Omental fat pad (tissue), 4 donors: ENCODE measurements at places on chromosomes 7 and 10. TPM values are rescaled to one million over a fixed set of nuclear protein-coding genes. Genes with fewer than 3 reads are reported as not detected.

The GFRA1 gene
- 58.9 TPM for total RNA-seq

GRCh38 chr10:95693071-95693667, 558 bp downstream of the TCTN3 start:
- DNase-seq = no peak

GRCh38 chr7:93890464-93891068, at the start of gene TFPI2:
Gene TFPI2 (minus strand): TSS chr7:93890753. CDS start chr7:93890678, 75 bp downstream.
- peak; percentile 77 for DNase-seq

- DNase-seq = no peak
Observed at GRCh38 chr7:19957664-19958063, 184.2 kb upstream of the TMEM196 start.

DNA sequence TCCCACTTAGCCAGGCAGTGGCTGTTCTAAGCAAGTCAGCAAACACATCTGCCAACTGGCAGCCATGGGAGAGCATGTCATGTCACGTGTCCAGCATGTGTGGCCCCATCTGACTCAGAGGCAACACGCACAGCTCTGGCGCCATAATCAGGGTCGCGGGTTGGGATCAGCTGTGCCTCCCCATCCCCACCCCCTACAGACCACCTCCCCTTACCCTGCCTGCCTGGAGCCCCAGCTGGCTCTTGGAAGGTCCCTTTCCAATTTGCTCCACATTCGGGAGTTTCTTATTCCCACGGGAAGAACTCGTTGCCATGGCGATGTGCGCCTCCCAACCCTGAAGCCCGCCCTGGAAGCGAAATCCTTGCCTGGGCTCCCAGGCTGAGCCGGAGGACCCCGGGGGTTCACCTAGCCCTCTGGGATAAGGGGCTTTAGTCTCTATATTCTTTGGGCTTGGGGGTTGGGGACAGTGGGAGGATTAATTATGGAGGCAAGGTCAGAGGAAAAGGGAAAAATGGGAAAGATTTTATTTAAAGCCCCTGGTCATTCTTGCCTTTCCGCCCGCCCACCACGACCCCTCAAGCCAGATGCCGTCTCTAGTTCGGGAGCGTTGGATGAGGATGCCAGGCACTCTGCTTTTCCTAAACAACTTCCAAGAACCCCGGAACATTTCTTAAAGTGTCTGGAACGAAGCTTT, 283.7 kb downstream of the ZEB1 start:
- peak; percentile 67 for DNase-seq

The APBB1IP gene
- 8.5 TPM for total RNA-seq

DNA sequence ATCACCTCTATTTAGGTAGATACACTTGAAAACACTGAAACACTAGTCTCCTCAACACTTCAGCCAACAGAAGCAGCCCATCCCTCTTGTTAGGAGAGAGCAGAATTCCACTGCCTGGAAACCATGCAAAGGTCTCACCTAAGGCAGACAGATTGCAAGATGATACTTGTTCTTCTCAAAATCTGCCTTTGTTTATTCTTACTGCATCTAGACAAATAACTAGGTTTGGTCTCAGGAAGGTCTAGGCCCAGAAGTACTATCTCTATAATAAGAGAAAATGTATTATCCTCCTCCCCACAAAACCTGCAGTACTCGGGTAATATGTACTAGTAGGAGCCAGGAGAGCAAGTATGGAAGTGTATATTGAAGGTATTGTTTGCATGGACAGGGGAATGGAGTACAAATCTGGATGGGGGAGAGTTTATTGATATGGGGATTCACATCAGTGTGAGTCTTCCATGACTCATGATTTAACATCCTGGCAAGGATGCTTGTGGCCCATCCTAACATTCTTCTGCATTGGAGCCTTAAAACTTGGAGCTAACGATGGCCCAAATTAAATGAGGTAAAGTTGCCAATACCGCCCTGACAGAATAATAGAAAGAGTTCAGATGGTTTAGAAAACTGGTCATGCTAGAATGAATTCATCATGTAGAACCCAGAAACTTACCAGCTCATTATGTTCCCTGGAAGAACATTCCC, 109.2 kb downstream of the EPC1 start:
- DNase-seq = no peak

The SND1 gene
- 118 TPM for total RNA-seq

- DNase-seq = no peak
Observed at GRCh38 chr10:73817826-73818225, 6.4 kb upstream of the NDST2 start.

The GBX1 gene
- not detected for total RNA-seq

The GLI3 gene
- total RNA-seq = 10.0 TPM

The NANOS1 gene
- total RNA-seq = 1.6 TPM

DNA sequence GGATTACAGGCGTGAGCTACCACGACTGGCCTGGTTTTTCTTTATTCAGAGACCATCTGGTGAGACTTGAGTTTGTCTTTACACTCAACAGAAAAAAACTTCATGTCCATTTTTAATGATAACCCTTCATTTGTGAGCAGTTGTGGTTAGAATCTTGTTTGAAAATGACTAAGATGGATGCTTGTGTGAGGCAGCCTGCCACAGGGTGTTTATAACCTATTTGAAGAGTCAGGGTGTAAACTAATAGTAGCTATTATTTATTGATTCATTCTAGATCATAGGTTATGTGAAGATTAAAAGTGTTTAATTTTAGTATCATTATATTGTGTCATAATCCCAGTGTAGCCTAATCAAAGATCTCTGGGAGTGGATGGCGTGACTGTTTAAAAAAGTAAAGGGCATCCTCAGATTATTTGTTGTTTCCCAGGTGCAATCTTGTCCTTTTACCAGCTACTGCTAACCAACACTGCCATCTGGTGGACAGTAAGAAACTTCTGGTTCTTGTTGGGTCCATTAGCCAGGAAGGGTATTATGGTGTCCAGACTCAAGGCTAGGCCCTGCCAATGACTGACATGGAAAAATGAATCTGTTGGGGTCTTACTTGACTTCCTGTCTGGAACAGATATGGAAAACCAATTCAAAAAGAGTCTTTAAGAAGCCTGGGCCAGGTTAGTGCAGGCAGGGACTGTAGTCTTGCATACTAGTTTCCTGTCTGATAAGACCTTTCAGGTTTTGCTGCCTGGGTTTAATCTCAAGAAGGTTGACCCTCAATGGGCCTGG, 24.9 kb downstream of the NRBF2 start:
- no peak for DNase-seq
